Kidney (tissue), 22 donors: ENCODE measurements at places on chromosomes 16 and 17. TPM values are rescaled to one million over a fixed set of nuclear protein-coding genes. Genes with fewer than 3 reads are reported as not detected.

The SCNN1G gene
- polyA plus RNA-seq: 72.6 TPM

The TNP2 gene
- not detected for polyA plus RNA-seq

The BCL6B gene
- 4.4 TPM for polyA plus RNA-seq

The MEFV gene
- polyA plus RNA-seq: not detected

The MYH13 gene
- not detected for polyA plus RNA-seq

The MYO15A gene
- 0.80 TPM for polyA plus RNA-seq

The CMTM2 gene
- polyA plus RNA-seq: not detected

The RHBDL1 gene
- 9.7 TPM for polyA plus RNA-seq

The SOCS3 gene
- 31.2 TPM for polyA plus RNA-seq

DNA sequence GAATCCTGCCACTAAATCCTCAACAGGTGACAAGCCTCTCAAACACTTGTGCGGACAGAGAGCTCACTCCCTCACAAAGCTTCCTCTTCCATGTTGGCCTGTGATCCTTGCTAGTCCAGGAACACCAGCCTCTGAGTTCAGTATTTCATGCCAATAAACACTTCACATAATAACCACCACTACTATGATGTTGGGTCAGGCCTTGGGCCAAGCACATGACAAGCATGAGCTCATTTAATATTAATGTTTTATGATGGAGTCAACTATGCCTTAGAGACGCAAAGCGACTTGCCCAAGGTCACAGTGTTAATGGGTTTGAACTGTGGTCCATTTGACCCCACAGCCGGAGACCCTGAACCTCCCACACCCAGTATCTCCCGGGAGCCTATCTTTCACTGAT lies 129.1 kb downstream of the GAS7 start:
- peak; percentile 22 for DNase-seq

- DNase-seq: no peak
Measured at GRCh38 chr17:41657176-41657754, 31.4 kb upstream of the EIF1 start.

- no peak for DNase-seq
Measured at GRCh38 chr16:68802190-68802589, 41.1 kb upstream of the TANGO6 start.

GRCh38 chr16:14302031-14302398 lies 230.9 kb downstream of the MRTFB start:
- DNase-seq: peak; percentile 69

DNA sequence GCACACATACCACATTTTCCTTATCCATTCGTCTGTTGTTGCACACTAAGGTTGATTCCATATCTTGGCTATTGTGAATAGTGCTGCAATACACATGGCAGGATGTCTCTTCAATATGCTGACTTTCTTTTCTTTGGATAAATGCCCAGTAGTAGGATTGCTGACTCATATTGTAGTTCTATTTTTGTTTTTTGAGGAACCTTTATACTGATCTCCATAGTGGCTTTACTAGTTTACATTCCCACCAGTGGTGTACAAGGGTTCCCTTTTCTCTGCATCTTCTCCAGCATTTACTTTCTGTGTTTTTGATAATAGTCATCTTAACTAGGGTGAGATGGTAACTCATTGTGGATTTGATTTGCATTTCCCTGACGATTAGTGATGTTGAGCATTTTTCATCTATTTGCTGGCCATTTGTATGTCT lies 118.1 kb downstream of the STXBP4 start:
- DNase-seq: no peak

DNA sequence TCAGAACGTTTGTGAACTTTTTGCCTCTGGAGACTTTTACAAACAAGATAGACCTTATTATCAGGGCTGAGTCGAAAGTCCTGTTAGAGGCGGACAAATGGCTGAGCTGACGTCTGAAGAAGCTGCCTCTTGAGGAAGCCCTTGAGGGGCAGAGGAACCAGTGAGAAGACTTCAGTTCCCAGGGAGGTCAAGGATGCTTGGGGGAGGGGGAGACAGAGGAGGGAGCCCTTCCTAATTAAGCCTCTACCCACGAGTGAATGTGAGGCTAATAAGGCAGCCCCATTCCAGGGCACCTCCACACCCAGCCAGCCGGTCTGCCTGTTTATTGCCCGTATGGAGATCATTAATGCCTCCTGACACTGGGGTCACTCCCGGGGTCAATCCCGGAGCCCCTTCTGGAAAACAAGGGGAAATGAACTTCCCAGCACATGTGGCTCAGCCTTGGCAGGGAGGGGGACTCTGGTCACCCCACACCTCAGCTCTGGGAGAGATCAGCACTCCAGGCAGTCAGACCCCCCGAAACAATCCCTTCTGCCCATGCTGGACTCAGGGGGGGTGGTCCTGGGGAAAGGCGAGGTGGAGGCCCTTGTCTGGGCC lies 9.2 kb upstream of the TBX4 start:
- DNase-seq: no peak

GRCh38 chr16:68751160-68751559 lies 14.1 kb downstream of the CDH1 start:
- DNase-seq: no peak

GRCh38 chr16:35344012-35344762 lies 1884.8 kb downstream of the TP53TG3F start:
- peak; percentile 47 for DNase-seq

DNA sequence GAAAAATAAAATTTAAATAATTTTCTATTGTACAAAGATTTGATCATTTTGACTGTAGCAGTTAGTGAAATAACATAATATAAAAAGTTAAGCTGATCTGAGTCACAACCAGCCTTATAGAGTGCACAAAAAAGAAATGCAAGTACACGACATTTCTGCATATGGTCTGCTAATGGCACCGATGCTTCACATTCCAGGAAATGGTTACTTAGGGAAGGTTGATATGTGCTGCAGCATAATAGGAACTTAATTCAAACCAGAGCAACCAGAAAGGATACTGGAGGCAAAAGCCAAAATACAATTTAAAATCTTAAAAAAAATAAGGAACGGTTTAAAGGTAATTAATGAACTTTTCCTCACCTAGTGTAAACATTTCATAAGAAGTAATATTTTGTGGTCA lies 10.0 kb upstream of the CFDP1 start:
- no peak for DNase-seq

DNA sequence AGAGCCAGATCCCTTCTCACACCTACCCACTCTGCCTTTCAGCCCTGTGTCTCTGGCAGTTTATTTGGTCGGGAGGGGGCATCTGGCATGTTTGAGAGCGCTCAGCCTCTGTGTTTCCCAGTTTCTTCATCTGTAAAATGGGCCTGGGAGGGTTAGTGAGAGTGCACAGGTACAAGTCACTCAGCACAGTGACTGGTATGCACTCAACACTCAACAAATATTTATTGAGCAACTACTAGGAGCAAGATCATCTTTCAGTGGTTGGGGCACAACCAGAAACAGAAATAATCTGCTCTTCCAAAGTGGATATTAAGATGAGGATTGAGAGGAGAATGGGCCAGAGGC lies 13.7 kb upstream of the SRCIN1 start:
- DNase-seq: no peak

- DNase-seq: no peak
Measured at GRCh38 chr16:84031556-84031955, 11.0 kb downstream of the SLC38A8 start.

DNA sequence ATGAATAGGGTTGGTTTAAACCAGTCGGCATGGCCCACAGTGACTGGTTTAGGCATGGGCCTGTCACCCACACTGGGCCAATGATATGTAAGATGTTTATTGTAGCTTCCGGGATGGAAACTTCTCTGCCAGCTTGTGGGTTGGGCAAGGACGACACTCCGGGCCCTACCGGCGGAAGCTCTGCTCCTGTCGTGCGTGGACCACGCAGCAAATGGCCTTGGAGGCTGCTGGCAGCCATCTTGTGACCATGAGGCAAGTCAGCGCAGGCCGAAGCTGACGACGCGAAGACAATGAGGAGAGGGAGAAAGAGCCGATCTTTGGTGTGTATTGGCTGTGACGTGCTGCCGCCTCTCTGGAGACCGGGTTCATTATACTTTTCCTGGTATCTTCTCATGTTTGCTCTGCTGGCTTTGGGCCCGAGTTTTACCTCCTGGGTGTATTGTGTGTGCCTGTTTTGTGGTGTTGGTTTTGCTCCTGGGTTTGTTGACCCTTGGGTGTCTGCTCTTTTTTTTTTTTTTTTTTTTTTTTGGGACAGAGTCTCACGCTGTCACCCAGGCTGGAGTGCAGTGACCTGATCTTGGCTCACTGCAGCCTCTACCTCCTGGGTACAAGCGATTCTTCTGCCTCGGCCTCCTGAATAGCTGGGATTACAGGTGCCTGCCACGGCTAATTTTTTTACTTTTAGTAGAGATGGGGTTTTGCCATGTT lies 15.4 kb downstream of the SLC25A10 start:
- DNase-seq: no peak

DNA sequence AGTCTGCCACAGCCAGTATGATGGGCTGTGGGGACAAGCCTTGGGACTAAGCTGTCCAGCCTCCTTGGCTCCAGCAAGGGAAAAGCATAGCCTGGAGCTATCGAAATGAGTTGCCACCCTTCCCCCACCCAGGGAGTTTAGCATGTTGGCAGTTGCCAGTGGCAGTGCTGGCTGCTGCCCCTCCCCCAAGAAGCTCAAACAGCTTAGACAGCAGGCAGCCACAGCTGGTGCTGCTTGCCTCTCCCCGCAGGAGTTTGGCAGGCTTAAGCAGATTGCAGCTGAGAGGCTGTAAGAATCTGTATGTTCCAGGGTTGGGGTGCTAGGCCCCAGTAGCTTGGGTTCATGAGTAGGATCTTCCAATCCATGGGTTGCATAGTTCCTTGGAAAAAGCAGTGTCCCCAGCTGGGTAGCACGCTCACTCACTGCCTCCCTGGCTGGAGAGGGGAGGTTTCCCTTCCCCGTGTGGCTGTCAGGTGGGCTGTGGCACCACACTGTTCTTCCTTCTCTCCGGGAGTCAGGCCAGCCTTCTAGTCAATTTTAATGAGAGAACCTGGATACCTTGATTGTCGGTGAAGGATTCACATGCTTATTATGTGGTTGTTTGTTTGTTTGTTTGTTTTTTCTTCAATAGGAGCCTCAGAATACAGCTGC lies 506.1 kb downstream of the CDH11 start:
- peak; percentile 40 for DNase-seq

DNA sequence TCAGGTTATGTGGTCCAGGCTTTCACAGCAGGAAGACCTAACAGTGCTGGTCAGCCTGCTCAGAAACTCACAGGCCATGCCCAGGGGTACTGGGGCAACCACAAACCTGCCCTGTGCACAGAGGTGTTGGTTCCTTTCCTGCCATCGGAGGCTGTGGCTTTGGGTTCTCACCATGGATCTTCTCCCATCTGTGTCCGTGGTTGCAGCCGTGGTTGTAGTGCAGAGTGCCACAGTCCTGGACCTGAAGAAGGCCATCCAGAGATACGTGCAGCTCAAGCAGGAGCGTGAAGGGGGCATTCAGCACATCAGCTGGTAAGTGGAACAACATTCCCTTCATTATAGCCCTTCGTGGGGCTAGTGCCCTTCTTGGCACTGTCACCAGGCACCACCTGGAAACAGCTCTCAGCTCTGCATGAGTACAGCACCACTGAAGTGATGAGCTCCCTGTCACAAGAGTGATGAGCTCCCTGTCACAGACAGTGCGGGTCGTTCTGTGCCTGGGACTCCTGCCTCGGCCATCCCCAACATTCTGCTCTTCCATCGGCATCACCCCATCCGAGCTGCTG lies 2.0 kb downstream of the SNRNP25 start:
- no peak for DNase-seq

GRCh38 chr17:55433629-55434422 lies 12.2 kb upstream of the MMD start:
- peak; percentile 56 for DNase-seq

DNA sequence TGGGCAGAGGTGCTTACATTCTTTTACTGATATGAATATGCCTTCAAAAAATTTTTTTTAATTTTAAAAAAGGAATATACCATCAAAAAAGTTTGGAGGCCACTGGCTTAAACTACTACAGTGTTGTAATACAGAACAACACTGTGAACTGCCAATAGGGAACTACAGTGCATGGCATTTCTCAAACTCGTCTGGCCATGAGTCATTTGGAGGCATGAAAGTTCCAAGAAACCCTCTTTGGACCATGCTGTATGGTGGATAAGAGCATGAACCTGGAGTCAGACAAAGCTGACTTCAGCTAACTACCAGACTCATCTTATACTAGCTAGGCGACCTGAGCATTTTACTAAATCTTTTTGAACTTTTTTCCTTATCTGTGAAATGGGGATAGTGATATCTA lies 9.2 kb upstream of the NF1 start:
- no peak for DNase-seq

DNA sequence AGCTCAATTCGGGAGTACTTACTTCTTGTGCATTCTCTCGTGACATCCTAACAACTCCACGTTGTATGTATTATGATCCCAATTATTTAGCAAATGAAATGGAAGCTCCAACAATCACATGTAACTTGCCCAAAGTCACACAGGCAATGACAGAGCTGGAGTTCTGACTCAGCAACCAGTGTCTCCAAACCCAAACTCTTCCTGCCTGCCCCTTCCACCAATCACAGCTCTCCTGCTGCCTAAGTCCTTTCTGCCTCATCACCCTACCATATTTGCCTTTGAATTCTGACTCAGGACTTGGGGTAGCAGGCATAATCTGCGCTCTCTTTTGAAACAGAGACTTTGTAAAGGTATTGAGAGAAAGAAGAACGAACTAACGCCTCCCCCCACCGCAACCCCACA lies 245.2 kb upstream of the MAF start:
- no peak for DNase-seq

DNA sequence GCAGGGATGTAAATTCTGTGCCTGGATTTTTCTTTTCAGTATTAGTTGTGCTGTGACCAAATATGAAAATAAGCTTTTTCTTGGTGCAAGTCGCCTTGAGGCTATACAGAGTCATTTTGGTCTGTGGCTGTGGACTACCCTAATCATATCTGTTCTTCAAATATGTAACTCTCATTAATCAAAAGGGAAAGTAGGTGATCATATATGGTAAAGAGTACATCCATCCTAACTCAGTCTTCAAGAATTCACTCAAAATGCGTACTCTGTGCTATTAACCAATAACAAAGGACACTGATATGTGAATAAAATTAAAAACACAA lies 2.6 kb downstream of the CPD start:
- no peak for DNase-seq

GRCh38 chr17:12472252-12473173 lies 193.2 kb upstream of the MYOCD start:
- DNase-seq: no peak

DNA sequence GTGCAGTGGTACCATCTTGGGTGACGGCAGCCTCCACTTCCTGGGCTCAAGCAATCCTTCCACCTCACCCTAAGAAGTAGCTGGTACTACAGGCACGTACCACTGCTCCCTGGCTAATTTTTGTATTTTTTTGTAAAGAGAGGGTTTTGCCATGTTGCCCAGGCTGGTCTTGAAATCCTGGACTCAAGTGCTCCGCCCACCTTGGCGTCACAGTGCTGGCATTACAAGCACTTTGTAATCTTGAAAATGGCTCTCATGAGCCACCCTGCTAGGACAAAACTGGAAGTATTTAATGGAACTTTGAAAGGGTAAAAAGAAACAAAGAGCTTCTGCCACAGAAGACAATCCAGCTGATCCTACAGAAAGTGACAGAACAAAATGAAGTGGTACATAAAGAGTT lies 9.2 kb downstream of the SUMO2 start:
- no peak for DNase-seq

GRCh38 chr16:55559933-55560516 lies 6.5 kb upstream of the CAPNS2 start:
- DNase-seq: no peak

- no peak for DNase-seq
Measured at GRCh38 chr16:1427473-1428461, 3.1 kb upstream of the PERCC1 start.

GRCh38 chr17:47980541-47980940 lies 9.6 kb downstream of the CDK5RAP3 start:
- no peak for DNase-seq

- DNase-seq: no peak
Measured at GRCh38 chr17:31593806-31594205, 202.3 kb downstream of the RAB11FIP4 start.
